T-cell (primary cell): ENCODE measurements at places on chromosomes 2 and 18.

- peak; percentile 64 for DNase-seq
Observed at GRCh38 chr18:79681484-79682387, 2.1 kb downstream of the CTDP1 start.

GRCh38 chr18:78099979-78100588 is 850.4 kb downstream of the GALR1 start:
- no peak for DNase-seq

- DNase-seq, result no peak
Observed at GRCh38 chr18:13543811-13544732, 182.3 kb downstream of the FAM210A start.

DNA sequence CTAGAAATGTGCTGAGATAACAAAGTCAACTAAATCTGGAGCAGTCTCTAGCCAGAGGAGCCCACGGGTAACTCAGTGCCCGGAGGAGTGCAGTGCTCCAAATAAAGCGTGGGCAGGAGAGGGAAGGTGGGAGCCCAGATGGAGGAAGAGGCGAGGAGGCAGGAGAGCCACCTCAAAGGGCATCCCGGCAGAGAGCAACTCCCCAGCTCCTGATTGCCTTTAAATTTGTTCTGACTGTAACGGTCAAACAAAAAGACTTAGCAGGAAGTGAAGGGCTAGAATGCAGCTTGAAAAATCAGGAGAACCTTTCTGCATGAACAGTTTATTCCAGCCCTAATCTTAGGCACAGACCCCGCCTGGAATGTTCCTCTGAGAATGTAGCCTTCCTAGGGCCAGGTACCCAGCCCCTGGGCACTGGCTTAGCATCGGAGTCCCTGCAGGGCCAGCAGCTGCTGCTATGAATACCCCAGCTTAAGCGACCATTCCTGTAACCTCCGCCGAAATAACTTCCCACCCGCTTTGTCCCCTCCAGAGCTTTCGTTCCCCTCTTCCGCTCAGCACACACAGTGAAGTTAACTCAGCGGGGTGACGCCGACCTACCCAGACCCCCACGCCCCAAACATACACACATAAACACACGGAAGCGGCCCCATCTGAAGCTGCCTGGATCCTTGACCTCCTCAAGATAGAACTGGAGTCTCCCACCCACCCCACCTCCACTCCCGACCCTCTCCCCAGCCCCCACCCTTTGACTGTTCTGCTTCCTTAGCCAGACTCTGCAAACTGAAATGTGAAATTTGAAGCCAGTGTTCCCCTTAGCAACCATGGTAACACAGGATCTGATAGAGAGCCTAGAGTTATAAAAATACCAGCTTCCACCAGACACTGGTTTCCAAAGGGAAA is 123.2 kb downstream of the SMAD7 start:
- DNase-seq, result no peak

GRCh38 chr18:12883372-12883683 is 709 bp downstream of the PTPN2 start:
- DNase-seq, result no peak

DNA sequence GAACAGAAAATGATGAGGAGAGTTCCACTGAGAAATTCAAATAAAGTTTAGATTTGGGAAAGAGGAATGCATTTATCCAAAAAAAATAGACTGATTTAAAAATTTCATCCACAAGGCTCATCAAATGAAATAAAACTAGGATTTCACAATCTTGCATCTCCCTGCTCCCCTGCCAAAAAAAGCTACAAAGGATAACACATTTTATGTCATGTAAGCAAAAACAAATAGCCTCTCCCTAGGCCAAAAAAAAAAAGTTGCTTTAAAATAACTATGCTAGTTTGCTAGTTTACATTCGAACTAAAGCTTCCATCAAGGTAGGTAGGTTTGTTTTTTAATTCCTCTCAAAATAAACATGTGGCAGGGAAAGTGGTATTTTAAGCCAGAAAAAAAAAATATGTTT is 465.5 kb upstream of the ID2 start:
- no peak for DNase-seq

GRCh38 chr2:240420206-240421104 is 15.0 kb upstream of the GPC1 start:
- no peak for DNase-seq
